ENCODE measurements at places on chromosomes 1 and 21.

- DNase-seq: no peak
Measured at GRCh38 chr1:40710581-40711315, 19.2 kb downstream of the NFYC start.

DNA sequence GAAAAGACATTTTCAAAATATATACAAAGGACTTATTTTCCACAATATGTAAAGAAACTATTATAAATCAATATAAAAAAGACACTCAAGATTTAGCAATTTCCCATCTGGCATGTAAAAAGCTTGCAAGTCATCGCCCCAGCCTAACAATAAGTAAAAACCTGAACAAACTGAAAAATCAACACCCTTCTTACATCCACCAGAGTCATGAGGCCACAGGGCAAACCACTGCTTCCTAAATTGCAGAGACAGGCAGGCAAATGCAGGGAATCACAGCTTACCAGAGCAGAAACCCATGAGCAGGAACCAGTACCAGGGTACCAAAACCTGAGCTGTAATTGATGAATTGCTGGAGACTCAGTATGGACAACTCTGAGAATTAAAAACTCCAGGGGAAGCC lies 16.7 kb upstream of the WNT2B start:
- no peak for DNase-seq

DNA sequence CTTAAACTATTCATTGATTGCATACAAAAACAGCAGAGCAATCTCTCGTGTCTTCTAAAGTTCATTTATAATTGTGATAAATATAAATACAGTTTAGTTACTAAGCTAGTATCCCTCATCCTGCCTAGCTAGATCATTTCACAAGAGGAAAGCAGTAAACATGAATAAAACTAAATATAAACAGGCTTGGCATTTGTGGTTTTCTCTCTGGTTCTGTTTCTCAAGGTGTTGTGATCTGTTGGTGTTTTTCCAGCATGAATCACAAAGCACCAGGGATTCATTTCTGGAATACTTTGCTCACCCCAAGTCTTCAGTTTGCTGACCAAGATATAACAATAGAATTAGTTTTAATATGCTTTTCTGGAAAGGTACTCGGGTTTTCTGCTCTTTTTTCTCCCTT lies 32.7 kb upstream of the GLIS1 start:
- peak; percentile 22 for DNase-seq

- no peak for DNase-seq
Measured at GRCh38 chr1:67908250-67908936, 75.1 kb upstream of the GNG12 start.

DNA sequence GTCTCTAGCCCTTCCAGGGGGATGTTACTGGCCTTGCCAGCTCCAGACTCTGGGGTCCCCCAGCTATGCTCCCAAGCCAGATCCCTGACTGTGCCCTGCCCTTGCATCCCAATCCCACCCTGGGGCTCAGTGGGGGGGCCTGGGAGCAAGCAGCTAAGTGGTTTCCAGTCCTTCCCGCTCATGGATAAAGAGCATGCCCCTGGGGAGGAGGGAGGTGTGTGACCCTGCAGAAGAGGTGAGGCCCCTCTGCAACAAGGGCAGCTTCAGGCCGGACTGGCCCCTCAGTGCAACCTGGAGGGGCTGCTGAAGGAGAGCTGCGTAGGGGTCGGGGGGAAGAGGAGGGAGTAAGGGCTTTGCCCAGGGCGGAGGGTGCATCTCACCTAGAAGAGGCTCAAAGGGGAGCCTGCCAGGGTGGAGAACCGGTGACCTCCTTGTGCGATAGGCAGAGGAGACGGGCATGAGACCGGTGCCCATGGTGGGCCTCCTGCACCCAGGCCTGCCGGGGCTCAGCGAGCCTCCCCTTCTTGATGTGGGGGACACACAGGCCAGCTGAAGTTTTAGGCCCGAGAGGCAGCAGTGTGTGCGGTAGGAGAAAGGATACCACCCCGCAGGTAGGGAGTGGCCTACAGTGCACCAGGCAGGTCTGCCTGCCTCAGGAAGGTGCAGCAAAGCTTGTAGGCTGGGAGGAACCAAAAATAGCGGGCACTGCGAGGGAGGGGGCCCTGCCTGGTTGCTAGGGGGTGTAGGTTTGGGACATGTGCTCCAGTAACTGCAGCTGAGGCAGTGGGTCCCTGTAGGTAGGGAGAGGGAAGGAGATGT lies 3.1 kb downstream of the OBSCN start:
- DNase-seq: no peak

DNA sequence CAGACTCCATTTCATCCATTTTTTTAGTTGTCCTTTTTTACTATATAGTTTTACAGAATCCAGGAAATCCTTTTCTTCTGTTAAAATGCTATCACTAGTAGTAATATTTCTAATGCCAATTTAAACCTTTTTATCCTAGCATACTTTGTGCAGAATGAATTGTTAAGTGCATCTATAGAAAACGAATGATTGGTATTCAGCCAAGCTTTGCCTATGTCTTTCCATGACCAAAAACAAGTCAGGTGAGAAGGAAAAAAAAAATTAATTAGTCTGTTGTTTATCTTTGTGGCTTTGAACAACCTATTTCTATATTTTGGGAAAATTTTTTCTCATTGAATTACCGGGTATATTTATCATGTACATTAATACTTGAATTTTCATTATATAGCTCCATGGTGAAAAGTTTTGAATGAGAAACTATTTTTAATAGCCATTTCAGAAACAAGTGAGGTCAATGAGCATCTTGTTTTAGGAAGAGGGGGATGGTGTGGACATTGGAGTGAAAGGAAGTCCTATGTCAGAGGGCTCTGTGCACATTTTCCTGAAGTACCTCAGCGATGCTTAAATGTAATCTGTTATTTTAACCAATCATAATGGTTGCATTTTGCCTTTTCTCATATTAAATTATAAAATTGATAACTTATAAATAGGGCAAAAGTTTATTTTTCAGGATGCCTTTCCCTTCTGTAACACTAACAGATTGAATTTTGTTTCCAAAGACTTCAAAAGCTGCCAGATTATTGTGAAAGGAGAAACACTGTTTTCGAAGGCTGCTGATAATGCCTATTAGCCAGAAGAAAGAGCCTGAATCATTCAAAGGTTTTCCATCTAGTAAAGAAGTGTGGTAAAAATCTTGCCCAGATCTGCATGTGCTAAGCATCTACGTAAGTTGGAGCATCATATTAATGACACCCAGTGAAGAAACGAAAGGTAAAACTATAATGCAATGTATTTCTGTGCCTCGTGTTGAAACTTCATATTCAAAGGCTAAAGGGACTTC lies 73.8 kb upstream of the S1PR1 start:
- DNase-seq: no peak

- no peak for DNase-seq
Measured at GRCh38 chr1:6904476-6905170, 119.4 kb downstream of the CAMTA1 start.

Data from activated CD4-positive, alpha-beta T cell treated with anti-CD3 and anti-CD28 coated beads, Interleukin-2, Interleukin-6, amounts not matched to agents 100 ng/mL and 50 ng/mL, durations not matched to agents 16 hours and 8 hours (primary cell).